ENCODE measurements at places on chromosomes 5 and 9. TPM values are rescaled to one million over a fixed set of nuclear protein-coding genes. Genes with fewer than 3 reads are reported as not detected.

- no peak for DNase-seq
Measured at GRCh38 chr5:83011985-83012384, 65.2 kb downstream of the TMEM167A start.

GRCh38 chr9:35564658-35565061 lies 40.4 kb upstream of the TESK1 start:
- no peak for DNase-seq

- DNase-seq, result no peak
Measured at GRCh38 chr9:89706086-89706485, 101.3 kb downstream of the GADD45G start.

DNA sequence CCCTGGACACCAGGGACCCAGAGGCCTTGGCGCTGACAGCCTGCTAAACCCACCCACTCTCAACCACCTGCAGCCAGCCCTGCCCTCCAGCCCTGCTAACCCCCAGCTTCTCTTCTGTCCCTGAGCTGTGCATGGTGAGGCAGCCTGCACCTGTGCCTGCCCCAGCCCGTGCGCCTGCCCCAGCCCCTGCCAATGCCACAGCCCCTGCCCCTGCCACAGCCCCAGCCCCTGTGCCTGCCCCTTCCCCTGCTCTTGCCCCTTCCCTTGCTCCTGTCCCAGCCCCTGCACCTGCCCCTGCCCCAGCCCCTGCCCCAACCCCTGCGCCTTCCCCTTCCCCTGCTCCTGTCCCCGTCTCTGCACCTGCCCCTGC lies 43.3 kb upstream of the IRX4 start:
- DNase-seq, result no peak

GRCh38 chr9:3977614-3978112 lies 322.2 kb downstream of the GLIS3 start:
- DNase-seq, result no peak

DNA sequence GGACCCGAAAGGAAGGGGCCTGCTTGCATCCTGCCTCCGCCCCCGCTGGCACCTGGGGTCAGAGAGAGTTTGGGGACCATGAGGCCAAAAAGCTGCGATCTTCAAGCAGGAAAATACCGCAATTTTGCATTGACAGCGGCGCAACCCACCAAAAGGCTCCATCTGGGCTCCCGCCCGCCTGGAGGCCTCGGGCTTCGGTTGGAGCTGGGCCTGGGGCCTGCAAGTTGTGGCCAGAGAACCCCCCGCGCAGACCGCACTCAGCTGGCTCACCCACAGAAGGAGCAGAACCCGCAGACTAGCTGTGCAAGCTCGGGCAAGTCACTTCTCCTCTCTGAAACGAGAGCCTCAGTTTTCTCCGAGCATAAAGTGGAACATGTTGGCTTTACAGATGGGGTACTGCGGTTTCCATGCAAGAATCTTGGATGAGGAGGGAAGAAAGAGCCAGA lies 1.3 kb downstream of the NR5A1 start:
- DNase-seq, result no peak

DNA sequence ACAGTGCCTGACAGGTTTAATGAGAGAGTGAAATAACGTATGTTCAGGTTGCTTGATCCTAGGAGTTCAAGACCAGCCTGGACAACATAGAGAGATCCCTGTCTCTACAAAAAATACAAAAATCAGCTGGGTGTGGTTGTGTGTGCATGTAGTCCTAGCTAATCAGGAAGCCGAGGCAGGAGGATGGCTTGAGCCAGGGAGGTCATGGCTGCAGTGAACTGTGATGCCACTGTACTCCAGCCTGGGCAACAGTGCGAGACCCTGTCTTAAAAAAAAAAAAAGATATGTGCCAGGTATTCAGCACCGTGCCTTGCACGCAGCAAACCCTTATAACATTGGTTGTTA lies 38.8 kb upstream of the SPRY4 start:
- DNase-seq, result no peak

DNA sequence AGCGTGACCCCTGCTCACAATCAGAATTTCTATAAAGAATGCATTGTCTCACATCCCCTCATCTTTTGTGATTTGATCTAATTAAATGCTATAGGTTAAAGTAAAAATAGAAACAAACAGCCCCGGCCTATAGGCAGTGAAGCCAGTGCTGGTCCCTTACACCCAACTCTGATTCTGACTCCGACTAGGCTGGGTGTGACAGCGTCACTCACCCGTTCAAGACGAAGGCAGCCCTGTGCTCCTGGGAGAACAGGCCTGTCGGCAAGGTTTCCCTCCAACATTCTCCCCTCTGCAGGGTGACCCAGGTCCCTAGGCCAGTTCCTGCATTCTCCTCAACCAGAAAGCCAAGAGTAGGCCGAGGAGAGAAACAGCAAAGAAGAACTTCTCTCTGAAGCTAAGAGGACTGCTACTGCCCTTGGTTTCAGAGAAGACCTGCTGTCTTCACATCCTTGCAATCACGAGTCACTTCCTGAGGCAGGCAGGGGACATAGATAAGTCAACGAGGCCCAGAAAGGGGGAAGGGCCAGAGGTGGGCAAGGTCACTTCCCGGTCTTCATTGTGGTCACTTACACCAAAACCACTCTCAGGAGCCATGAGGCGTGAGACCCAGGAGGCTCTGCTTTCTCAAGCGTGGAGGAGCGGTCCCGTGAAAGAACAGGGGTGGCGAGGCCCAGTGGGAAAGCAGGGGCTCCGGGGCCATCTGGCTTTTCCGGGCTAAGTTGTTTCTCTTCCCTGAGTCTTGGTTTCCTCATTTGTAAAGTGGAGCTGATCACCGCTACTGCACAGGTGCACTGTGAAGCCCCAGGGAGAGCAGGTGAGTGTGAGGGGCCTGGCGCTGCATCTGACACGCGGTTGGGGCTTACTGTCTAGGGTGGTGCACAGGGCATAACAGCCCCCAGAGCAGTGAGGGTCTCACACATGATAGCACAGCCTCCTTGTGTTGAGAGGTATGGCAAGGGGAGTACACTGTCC lies 200.8 kb downstream of the CRB2 start:
- DNase-seq, result no peak

DNA sequence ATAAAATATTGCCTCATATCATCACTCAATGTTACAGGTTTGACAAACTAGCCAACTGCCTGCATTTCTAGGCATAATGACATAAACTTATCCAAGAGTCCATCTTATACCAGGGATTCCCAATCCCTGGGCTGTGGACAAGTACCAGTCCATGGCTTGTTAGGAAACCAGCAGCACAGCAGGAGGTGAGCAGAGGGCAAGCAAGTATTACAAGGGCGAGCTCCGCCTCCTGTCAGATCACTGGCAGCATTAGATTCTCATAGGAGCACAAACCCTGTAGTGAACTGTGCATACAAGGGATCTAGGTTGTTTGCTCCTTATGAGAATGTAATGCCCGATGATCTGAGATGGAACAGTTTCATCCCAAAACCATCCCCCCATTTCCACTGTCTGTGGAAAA lies 144.9 kb downstream of the PRKACG start:
- DNase-seq, result no peak

- no peak for DNase-seq
Measured at GRCh38 chr5:51465165-51465564, 81.9 kb downstream of the ISL1 start.

DNA sequence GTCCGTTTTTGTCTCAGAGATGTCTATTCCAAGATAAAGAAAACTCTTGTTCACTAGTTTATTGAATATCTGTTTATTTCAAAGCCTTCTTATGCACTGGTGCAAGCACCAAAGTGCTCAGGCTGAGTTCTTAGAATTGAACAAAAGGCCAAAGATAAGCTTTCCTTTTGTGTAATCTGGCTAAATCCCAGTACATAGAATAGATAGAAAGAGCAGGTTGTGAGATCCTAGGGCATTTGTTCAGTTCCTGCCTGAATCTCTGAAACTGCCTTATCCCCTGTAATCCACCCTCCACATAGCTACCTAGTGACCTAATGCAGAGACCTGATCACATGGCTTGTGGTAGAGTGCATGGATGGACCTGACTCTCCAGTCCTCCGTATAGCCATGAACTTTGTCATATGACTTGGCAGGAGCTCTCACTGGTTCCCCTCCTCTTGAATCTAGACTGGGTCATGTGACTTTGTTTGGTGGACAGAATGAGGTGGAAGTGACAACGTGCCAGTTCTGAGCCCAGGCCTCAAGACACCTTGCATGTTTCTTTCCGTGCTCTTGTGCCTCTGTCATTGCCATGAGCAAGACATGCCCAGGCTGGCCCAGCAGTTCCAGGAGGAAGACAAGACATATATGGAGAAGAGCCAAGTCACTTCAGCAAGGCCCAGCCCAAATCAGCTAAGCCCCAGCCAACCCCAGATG lies 139.3 kb upstream of the SHB start:
- DNase-seq, result no peak

GRCh38 chr9:113381909-113382411 lies 5.2 kb upstream of the HDHD3 start:
- no peak for DNase-seq

DNA sequence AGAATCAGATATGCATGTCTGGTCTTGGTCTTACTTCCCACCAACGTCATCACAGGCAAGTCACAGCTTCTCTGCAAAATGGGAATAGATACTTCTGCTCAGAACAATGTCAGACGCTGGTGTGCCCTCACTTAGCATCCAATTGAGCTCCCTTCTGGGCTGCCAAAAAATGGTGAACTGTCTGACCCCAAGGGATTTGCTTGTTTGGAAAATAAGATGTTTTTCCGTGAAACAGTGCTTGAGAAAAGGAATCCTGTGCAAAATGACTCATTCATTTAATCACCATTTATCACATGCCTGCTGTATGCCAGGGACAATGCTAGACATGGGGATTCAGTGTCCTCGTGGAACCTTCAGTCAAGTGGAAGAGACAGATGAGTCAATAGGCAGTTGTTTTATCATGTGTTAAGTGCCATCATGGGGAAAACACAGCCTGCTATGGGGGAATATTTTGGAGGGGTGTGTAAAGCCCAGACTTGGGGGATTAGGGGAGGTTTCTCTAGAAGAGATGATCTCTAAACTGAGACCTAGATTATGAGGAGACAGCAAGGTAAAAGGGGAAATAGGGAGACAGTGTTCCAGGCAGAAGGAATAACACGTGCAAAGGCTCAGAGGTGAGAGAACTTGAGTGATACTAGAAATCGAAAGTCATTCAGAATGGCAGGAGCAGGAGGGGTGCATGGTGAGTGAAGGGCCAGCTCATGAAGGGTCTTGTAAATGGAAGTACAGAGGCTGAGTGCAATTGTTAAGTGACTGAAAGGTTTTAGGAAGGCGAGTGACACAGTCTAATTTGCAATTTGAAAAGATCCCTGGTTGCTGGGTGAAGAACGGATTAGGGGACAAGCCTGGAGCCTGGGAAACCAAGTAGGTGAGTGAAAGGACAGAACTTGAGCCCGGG lies 3.9 kb downstream of the NIPAL4 start:
- no peak for DNase-seq

GRCh38 chr9:106885451-106885850 lies 22.5 kb downstream of the ZNF462 start:
- no peak for DNase-seq

DNA sequence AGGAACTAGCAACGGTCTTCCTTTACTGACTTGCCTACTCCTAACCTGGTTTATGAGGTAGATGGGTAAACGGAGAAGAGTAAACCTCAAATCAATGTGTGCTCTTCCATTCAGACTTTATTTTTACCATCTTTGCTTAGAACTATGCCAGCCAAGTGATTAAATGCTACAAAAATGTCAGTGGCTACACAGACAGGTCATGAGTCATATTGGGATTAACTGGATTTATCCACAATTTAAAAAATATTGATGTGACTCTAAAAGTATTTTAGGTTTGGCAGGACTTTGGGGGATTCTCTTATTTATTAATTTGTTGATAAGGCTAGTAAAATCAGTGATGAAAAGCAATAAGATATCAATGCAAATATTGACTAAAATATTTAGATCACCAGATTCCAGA lies 275.0 kb downstream of the PLK2 start:
- no peak for DNase-seq

DNA sequence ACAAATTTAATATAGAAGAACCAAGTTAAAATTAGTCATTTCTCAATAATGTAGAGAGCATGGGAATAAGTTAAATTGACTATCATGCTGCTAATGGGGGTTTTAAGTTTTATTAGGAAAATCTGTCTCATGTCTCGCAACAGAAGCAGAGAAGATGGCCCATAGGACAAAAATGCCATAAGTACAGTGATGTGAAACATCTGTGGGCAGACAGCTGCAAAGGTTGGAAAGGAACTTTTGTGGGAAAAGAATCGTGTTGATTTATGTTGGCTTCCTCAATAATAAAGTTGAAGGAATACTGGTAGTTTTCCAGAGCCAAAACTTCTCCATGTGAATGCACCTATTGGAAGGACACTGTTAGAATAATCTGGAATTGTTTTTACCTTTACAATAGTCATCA lies 44.8 kb downstream of the VCAN start:
- no peak for DNase-seq

DNA sequence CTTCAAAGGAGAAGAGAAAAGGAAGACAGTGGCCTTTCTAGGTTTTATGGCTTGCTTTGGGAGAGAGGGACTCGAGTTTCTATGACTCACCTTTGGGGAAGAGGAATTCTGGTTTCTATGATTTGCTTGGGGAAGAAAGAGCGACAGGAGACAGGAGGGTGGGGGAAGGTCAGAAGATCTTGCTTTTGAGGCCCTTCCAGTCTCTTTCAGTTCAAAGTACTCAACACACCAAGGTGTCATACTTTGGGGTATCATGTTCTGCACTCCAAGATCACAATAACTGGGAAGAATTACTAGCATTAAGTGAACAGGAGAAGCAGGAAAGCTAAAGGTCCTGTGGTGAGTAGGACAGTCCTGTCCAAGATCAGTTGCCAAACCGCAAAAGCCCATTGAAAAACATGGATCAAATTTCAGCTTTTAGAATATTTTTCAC lies 324.5 kb downstream of the ARHGEF28 start:
- no peak for DNase-seq

GRCh38 chr5:28296254-28297013 lies 1258.0 kb upstream of the CDH9 start:
- DNase-seq, result no peak

Gene IPO11
- total RNA-seq, result 35.9 TPM

Gene TAF9
- total RNA-seq, result 83.0 TPM

Gene OMD
- total RNA-seq, result 2.5 TPM

Gene GABRA1
- total RNA-seq, result 18.2 TPM
